Vagina (tissue), 2 donors: ENCODE measurements at places on chromosomes 1 and 21.

- no peak for DNase-seq
Measured at GRCh38 chr1:227140376-227140775, 177.9 kb downstream of the CDC42BPA start.

- DNase-seq = no peak
Measured at GRCh38 chr1:189212606-189213005, 1265.1 kb downstream of the BRINP3 start.

GRCh38 chr1:24862775-24863483 lies 67.1 kb downstream of the RUNX3 start:
- peak; percentile 79 for DNase-seq

GRCh38 chr21:31158789-31159581 lies 120.7 kb upstream of the KRTAP19-8 start:
- no peak for DNase-seq

- no peak for DNase-seq
Measured at GRCh38 chr1:239268007-239268406, 118.4 kb upstream of the CHRM3 start.

GRCh38 chr1:48760857-48761256 lies 15.8 kb downstream of the BEND5 start:
- no peak for DNase-seq

DNA sequence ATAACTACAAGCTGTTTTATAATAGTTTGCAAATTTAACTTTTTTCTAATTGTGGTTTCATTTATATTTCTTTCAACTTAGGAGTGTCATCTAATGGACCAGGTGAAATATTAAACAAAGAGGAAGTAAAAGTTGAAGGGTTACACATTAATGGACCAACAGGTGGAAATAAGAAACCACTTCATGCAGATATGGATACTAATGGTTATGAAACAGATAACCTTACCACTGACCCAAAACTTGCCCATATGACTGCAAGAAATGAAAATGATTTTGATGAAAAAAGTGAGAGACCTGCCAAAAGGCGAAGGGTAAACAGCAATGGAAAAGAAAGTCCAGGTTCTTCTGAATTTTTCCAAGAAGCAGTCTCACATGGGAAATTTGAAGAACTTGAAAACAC lies 59.7 kb downstream of the MIER1 start:
- no peak for DNase-seq

GRCh38 chr1:35557118-35557610 lies at the start of gene KIAA0319L:
TSS of gene KIAA0319L (minus strand) at chr1:35557403. CDS start at chr1:35554491, 2,912 bp downstream.
- peak; percentile 92 for DNase-seq
